ENCODE measurements at places on chromosomes 7 and 10. TPM values are rescaled to one million over a fixed set of nuclear protein-coding genes. Genes with fewer than 3 reads are reported as not detected.

CLDN4 gene
- not detected for total RNA-seq

NAMPT gene
- 61.5 TPM for total RNA-seq

ETV1 gene
- total RNA-seq, result 4.7 TPM

DNA sequence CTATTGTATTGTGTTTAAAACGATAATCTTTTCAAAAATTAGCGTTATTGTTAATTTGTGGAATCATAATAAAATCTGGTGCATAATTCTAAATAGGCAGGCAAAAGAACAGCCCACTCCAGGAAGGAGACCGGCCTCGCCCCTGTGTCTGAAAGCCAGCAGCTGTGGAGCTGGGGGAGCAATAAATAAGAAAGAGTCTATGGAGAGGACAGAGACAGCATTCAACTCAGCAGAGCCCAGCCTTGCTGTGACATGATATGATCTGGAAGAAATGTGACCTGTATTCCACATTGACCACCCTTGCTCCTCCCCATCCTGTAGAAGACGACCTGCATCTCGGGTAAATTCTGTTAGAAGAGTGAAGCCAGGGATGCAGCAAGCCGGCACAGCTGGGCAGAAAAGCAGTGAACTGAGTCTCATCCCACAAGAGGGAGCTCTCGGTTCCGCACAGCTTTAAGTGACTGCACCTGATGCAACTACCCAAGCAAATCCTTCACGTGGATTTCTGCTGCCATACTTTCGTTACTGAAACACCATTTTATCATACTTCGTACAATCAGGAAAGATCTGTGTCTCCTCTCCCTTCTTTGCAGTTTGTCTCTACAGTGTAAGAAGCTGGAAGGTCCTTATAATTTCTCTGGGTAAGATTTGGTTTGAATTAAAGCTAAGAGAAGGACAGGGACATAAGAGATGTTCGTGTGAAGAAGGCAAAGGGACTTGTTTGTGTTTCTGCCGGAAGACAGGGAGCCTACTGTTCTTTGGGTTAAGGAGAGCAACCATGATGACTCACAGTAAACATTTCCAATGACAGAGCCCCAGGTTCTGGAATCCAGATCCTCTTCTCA is 427.1 kb downstream of the GPAM start:
- H3K27ac ChIP-seq, result no peak overlapping the region
- H3K27me3 ChIP-seq, result 0 out of 2 replicates have a peak, but pooled peaks cover 4% of the 10 kb centered on the region
- H3K36me3 ChIP-seq, result no peaks in the 10 kb centered on the region
- H3K4me3 ChIP-seq, result no peak overlapping the region
- no peaks in the 10 kb centered on the region for H3K4me1 ChIP-seq

- H3K36me3 ChIP-seq, result no peaks in the 10 kb centered on the region
- H3K27me3 ChIP-seq, result peaks cover 88% of the 10 kb centered on the region
- H3K4me3 ChIP-seq, result no peak overlapping the region
- H3K27ac ChIP-seq, result no peak overlapping the region
These were observed 90.3 kb downstream of the MICALL2 start for GRCh38 chr7:1368682-1369571.

Data from SJSA1 (cell line).